ENCODE measurements at places on chromosomes 12 and 14. TPM values are rescaled to one million over a fixed set of nuclear protein-coding genes. Genes with fewer than 3 reads are reported as not detected.

DNA sequence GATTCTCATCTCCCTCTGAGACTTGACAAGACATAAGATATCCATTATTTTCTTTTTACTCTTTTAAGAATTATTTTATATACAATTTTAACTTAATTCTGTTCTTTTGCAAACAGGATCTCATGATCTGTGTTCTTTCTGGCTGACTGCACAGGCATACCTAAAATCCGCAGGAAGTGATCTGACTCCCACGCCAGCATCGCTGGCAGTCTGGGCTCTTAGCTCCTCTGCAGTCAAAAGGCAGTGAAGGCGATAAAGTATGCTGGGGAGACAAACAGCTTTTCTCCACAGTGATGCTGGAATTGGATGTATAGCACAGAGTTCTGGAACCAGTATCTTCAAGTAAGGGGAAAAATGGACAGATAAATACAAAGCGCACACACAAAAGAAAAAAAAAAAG, 52.4 kb downstream of the DICER1 start:
- no peaks in the 10 kb centered on the region for H3K27me3 ChIP-seq
- H3K4me3 ChIP-seq: no peak overlapping the region
- peaks cover 100% of the 10 kb centered on the region for H3K36me3 ChIP-seq
- no peak for DNase-seq
- no peaks in the 10 kb centered on the region for H3K4me1 ChIP-seq

- H3K36me3 ChIP-seq: peaks cover 28% of the 10 kb centered on the region
- H3K27ac ChIP-seq: no peak overlapping the region
- DNase-seq: no peak
- no peaks in the 10 kb centered on the region for H3K27me3 ChIP-seq
- H3K4me3 ChIP-seq: no peak overlapping the region
Measured at GRCh38 chr14:102415671-102416070, 52.9 kb downstream of the TECPR2 start.

- H3K4me1 ChIP-seq: peaks cover 62% of the 10 kb centered on the region
- peak overlapping the region; percentile 97 for H3K4me3 ChIP-seq
- peak overlapping the region; percentile 95 for H3K27ac ChIP-seq
- peak; percentile 17 for DNase-seq
- H3K36me3 ChIP-seq: peaks cover 43% of the 10 kb centered on the region
- no peaks in the 10 kb centered on the region for H3K27me3 ChIP-seq
Measured at GRCh38 chr12:75482646-75483045, 2.1 kb downstream of the GLIPR1 start.

DNA sequence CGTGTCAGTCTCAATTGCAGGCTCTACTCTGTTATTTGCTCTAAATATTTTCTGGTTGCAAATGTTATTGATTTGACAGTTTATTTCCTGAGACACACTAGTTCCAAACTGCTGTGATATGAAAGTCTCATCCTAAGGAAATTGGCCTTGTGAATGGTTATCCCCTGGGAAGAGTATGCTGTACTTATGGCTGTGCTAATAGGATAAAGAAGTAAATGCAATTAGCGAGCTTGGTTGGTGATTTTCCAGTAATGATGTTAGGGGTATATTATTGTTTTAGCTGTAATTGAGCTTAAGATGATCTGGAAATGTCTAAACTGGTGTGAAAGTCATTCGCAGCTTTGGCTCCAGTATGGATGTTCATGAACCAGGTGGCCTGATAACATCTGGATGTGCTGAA, 197.9 kb downstream of the SUDS3 start:
- DNase-seq: no peak
- no peak overlapping the region for H3K27ac ChIP-seq
- H3K4me1 ChIP-seq: no peaks in the 10 kb centered on the region
- no peaks in the 10 kb centered on the region for H3K36me3 ChIP-seq
- H3K27me3 ChIP-seq: no peaks in the 10 kb centered on the region
- H3K4me3 ChIP-seq: no peak overlapping the region

GRCh38 chr12:466039-466438, 6.3 kb downstream of the B4GALNT3 start:
- H3K4me3 ChIP-seq: no peak overlapping the region
- H3K36me3 ChIP-seq: no peaks in the 10 kb centered on the region
- no peak for DNase-seq
- H3K27ac ChIP-seq: no peak overlapping the region

DNA sequence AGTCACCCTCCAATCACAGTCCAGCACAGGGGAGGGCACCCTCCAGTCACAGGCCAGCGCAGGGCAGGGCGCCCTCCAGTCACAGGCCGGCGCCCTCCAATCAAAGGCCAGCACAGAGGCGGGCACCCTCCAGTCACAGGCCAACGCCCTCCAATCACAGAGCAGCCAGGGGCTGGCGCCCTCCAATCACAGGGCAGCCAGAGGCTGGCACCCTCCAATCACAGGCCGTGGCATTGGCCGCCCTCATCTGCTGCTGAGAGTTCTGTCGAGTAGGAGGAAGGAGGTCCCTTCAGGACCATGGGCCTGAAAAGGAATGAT, 26.6 kb downstream of the DDX51 start:
- no peaks in the 10 kb centered on the region for H3K4me1 ChIP-seq
- no peak overlapping the region for H3K4me3 ChIP-seq
- H3K27ac ChIP-seq: no peak overlapping the region
- H3K27me3 ChIP-seq: no peaks in the 10 kb centered on the region

DNA sequence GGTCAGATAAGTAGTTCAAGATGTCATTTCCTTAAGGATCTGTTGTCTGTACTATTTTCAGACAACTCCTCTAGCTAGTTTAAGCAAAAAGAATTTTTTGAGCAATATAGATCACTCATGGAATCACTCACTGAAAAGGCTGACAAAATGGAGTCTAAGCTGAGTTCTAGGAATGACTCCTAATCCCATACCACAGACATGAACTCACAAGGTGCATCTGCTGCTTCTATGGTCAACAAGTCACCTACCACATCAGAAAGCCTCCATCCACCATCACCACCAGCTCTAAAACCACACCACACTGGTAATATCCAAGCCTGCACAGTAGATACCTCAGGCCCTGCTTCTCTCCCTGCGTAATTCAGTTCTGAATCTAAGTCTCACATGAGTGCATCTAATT, 33.0 kb downstream of the PWP1 start:
- no peaks in the 10 kb centered on the region for H3K27me3 ChIP-seq
- DNase-seq: no peak
- H3K4me1 ChIP-seq: no peaks in the 10 kb centered on the region
- peaks cover 22% of the 10 kb centered on the region for H3K36me3 ChIP-seq
- H3K27ac ChIP-seq: no peak overlapping the region

DNA sequence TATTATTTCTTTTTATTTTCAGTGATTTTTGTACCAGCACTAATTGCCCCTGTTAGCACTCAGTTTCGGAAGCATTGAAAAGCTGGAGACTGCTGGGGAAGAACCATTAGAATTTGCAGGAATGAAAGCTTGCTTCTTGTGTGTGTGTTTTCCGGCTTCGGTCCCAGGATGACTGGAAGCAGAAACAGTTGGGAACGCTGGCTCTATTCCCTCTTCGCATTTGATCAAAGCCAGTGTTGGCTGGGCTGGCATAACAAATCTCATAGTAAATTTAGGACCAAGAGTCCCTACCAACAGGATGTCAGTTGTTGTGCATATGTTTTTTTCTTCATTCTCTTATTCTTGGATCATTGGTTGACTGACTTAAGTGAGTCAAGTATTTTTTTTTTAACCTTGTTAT, 53.6 kb upstream of the TRAF3 start:
- H3K36me3 ChIP-seq: peaks cover 99% of the 10 kb centered on the region
- H3K4me3 ChIP-seq: no peak overlapping the region
- H3K4me1 ChIP-seq: no peaks in the 10 kb centered on the region
- no peak for DNase-seq

- H3K4me3 ChIP-seq: no peak overlapping the region
- H3K27me3 ChIP-seq: no peaks in the 10 kb centered on the region
- no peaks in the 10 kb centered on the region for H3K4me1 ChIP-seq
- no peaks in the 10 kb centered on the region for H3K36me3 ChIP-seq
- no peak for DNase-seq
Measured at GRCh38 chr14:80390906-80391305, 179.6 kb upstream of the DIO2 start.

- no peaks in the 10 kb centered on the region for H3K36me3 ChIP-seq
- no peaks in the 10 kb centered on the region for H3K27me3 ChIP-seq
- DNase-seq: no peak
- no peak overlapping the region for H3K4me3 ChIP-seq
- H3K27ac ChIP-seq: no peak overlapping the region
Measured at GRCh38 chr12:49930515-49931288, 19.8 kb upstream of the AQP2 start.

DNA sequence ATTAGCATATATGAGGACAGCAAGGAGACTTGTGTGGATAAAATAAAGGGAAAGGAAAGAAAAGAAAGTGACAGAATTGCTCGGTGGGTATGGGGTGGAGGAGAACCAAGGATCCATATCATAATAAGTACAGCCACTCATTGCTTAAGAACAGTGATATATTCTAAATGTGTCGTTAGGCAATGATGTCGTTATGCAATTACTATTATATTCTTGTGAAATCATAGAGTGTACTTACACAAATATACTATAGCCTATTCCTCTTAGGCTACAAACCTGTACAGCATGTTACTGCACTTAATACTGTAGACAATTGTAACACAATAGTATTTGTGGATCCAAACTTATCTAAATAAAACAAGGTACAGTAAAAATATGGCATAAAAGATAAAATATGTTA, 271.1 kb downstream of the CCER1 start:
- no peak for DNase-seq
- no peak overlapping the region for H3K27ac ChIP-seq
- no peak overlapping the region for H3K4me3 ChIP-seq
- H3K4me1 ChIP-seq: no peaks in the 10 kb centered on the region
- H3K27me3 ChIP-seq: no peaks in the 10 kb centered on the region

DNA sequence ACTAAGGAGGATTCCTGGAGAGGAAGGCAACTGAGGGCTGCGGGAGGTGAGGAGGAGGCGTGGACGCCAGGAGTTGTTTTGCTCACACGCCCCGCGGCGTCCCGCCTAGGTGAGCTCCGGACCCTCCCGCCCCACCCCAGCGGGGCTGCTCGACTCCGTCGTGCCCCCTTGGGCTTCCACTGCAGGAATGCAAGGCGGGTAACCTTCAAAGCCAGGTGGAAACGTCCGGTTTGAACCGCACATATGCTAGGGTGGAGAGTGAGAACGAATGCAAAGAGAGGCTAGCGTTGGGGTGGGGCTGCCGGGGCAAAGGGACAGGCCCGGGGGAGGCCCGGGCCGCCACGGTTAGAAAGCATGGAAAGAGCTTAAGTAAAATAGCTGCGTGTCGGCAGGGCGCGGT, 5.4 kb upstream of the DPPA3 start:
- no peaks in the 10 kb centered on the region for H3K27me3 ChIP-seq
- no peaks in the 10 kb centered on the region for H3K4me1 ChIP-seq
- H3K36me3 ChIP-seq: no peaks in the 10 kb centered on the region
- H3K4me3 ChIP-seq: no peak overlapping the region

DNA sequence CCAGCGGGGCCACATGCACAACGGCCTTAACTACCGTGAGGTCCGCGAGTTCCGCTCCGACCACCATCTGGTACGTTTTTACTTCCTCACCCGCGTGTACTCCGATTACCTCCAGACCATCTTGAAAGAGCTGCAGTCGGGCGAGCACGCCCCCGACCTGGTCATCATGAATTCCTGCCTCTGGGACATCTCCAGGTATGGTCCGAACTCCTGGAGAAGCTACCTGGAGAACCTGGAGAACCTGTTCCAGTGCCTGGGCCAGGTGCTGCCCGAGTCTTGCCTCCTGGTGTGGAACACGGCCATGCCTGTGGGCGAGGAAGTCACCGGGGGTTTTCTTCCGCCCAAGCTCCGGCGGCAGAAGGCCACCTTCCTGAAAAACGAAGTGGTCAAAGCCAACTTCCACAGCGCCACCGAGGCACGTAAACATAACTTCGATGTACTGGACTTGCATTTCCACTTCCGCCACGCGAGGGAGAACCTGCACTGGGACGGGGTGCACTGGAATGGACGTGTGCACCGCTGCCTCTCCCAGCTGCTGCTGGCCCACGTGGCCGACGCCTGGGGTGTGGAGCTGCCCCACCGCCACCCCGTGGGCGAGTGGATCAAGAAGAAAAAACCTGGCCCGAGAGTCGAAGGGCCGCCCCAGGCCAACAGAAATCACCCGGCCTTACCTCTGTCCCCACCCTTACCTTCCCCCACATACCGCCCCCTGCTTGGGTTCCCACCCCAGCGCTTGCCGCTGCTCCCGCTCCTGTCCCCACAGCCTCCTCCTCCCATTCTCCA, 155.7 kb upstream of the AMIGO2 start:
- no peak for DNase-seq
- H3K27ac ChIP-seq: no peak overlapping the region
- no peaks in the 10 kb centered on the region for H3K36me3 ChIP-seq

DNA sequence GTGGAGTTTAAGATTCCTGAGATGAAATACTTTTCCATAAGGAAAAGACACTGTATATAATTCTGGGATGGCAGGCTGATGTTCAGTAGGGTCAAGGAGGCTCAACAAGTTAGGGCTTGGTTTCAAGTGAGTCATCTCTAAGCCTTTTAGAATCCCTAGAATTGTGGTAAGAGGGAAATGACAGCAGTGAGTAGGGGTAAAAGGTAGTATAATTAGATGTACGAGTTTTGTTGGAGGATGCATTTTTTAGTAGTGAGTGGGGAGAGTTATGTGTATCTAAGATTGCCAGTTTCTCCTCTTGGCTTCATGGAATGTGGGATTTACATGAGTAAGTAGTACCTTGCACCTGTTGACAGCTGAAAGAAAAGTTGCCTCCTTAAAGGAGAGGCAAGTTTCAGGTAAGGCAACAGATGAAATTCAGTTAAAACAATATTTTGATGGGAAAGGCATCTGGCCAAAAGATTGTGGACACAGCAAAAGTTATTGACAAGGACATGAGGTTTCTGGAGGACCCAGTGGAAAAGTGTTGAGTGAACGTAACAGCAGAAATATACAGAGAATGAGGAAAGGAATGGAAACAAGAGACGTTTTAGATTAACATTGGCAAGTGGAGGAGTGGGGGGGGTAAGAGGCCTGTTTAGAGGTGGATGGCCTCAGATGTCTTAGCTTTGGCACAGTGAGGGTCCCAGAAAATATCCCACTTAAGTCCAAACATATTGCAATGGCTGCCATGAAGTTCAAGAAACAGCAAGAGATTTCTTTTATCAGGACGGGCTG, 21.8 kb downstream of the LMO3 start:
- H3K4me1 ChIP-seq: no peaks in the 10 kb centered on the region
- no peaks in the 10 kb centered on the region for H3K27me3 ChIP-seq
- DNase-seq: no peak

GRCh38 chr12:66203820-66204219, 14.8 kb downstream of the IRAK3 start:
- H3K27ac ChIP-seq: peak overlapping the region; percentile 27
- H3K4me1 ChIP-seq: peaks cover 4% of the 10 kb centered on the region
- H3K4me3 ChIP-seq: no peak overlapping the region
- peaks cover 34% of the 10 kb centered on the region for H3K36me3 ChIP-seq
- DNase-seq: peak; percentile 27

GRCh38 chr14:93764211-93764659, 24.1 kb downstream of the PRIMA1 start:
- DNase-seq: no peak
- H3K36me3 ChIP-seq: no peaks in the 10 kb centered on the region
- no peak overlapping the region for H3K4me3 ChIP-seq
- peaks cover 9% of the 10 kb centered on the region for H3K27me3 ChIP-seq

PTPN6 gene
- polyA plus RNA-seq: 449 TPM

KRT83 gene
- polyA plus RNA-seq: not detected

JDP2 gene
- 3.5 TPM for polyA plus RNA-seq

IFI27 gene
- polyA plus RNA-seq: 3.3 TPM

LPAR5 gene
- polyA plus RNA-seq: 0.18 TPM

POTEG gene
- not detected for polyA plus RNA-seq

PPP1R12A gene
- polyA plus RNA-seq: 26.2 TPM

FOXG1 gene
- not detected for polyA plus RNA-seq

NOVA1 gene
- polyA plus RNA-seq: not detected

KRT2 gene
- polyA plus RNA-seq: not detected

AMN gene
- not detected for polyA plus RNA-seq

FAM181A gene
- not detected for polyA plus RNA-seq

Measured in CD14-positive monocyte (primary cell).